ENCODE measurements at places on chromosomes 7 and 10.
A peak's percentile ranks its signal among the peaks of the same experiment; 100 is the strongest.

- DNase-seq, result no peak
- no peak overlapping the region for H3K27ac ChIP-seq
- H3K4me3 ChIP-seq, result no peak overlapping the region
- H3K27me3 ChIP-seq, result no peaks in the 10 kb centered on the region
- H3K4me1 ChIP-seq, result no peaks in the 10 kb centered on the region
These were observed 38.9 kb downstream of the HDAC9 start for GRCh38 chr7:18534481-18534880.

- H3K27me3 ChIP-seq, result no peaks in the 10 kb centered on the region
- DNase-seq, result no peak
- H3K27ac ChIP-seq, result peak overlapping the region; percentile 4
- no peak overlapping the region for H3K4me3 ChIP-seq
These were observed 7.5 kb upstream of the KMT2E start for GRCh38 chr7:105006367-105007136.

DNA sequence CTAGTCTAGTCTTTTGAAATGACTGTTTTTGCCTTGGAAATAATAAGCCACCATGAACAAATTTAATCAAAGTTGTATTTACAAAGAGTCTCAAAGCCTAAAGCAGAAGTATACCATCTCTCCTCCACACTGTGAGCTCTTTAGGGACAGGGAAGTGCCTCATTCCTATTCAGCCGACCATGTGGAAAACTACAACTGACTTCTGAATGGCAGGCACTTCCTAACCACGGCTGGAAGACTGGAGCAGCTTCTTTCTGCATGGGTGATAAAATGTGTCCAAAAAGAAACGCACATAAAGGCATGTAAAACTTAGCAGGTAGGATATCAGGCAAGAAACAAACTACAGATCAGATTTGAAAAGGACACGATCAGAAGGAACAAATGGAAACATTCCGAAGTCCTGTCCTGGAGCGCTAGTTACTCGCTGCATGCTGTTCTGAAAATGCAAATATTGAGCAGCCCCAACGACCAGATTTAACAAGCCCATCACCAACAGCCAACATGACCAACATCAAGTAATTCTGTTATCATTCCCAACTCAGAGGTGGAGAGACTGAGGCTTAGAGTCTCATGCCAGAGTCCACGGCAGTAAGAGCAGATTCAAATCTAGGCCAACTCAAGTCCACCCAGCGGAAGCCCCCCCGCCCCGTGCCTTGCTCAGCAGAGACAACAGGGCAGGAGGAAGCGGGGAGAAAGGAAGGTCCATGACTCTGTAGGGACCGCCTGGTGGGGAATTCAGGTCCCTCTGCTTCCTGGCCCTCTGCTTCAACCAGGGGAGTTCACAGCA lies 26.5 kb downstream of the CTBP2 start:
- no peak overlapping the region for H3K4me3 ChIP-seq
- peaks cover 24% of the 10 kb centered on the region for H3K4me1 ChIP-seq
- H3K27me3 ChIP-seq, result no peaks in the 10 kb centered on the region

DNA sequence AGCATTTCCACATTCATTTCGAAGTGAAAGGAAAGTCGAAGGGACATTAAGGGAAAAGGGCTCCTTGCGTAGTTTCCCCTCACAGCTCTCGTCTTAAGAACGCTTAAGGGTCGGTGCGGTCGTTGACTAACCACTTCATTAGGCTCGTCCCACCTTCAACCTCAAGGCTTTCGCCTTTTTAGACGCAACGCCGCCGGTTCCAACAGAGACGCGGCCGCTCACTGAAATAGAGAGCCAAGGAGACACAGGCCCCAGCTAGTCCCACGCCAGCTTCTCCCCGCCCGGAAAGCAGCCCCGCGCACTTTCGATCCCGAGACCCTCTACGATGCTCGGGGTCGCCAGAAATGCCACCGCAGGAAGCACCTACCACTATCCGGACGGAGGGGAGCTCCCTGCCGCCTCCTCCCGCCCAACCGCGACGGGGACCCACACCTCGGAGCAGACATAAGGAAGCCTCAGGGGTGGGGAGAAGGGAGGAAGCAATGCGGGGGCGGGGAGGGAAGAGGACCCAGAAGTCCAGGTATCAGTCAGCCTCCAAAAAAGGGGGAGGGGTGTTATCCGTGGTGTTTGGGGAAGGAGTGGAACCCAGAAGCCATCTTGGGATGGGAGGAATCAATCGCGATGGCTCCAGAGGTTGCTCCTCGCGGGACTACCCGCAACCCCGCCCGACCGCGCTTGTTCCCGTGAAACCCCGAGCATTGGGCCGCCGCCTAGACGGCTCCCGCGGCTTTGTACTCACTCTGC lies 559 bp downstream of the TRA2A start:
- H3K27me3 ChIP-seq, result no peaks in the 10 kb centered on the region
- DNase-seq, result peak; percentile 78
- H3K36me3 ChIP-seq, result no peaks in the 10 kb centered on the region
- H3K4me3 ChIP-seq, result peak overlapping the region; percentile 75
- peak overlapping the region; percentile 98 for H3K27ac ChIP-seq
- peaks cover 39% of the 10 kb centered on the region for H3K4me1 ChIP-seq

DNA sequence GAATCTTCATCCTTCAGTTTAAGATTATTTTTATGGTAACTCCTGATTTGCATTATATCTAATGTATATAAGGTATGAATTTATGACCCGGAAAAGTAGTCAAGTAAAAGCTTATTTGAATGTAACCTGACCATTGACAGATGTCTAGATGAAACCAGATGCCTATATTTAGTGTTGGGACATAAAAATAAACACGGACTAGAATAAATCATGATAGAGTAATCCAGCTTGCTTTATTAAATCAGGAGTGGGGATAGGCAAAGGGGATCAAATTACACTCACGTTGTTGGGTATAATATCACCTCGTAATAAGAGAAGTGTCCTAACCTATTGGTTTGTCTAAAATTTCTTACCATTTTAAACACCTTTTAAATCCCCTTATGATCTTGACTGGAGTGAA lies 244.6 kb downstream of the AGMO start:
- H3K27ac ChIP-seq, result no peak overlapping the region
- H3K27me3 ChIP-seq, result no peaks in the 10 kb centered on the region
- no peaks in the 10 kb centered on the region for H3K4me1 ChIP-seq
- no peak overlapping the region for H3K4me3 ChIP-seq

GRCh38 chr10:126036515-126036914 lies 140.2 kb downstream of the FANK1 start:
- no peak overlapping the region for H3K4me3 ChIP-seq
- no peaks in the 10 kb centered on the region for H3K36me3 ChIP-seq
- H3K27ac ChIP-seq, result no peak overlapping the region
- H3K4me1 ChIP-seq, result peaks cover 4% of the 10 kb centered on the region

- H3K27me3 ChIP-seq, result no peaks in the 10 kb centered on the region
- H3K4me1 ChIP-seq, result no peaks in the 10 kb centered on the region
- no peak overlapping the region for H3K27ac ChIP-seq
- DNase-seq, result no peak
- H3K36me3 ChIP-seq, result no peaks in the 10 kb centered on the region
- no peak overlapping the region for H3K4me3 ChIP-seq
These were observed 72.7 kb downstream of the RGS10 start for GRCh38 chr10:119469846-119470245.

DNA sequence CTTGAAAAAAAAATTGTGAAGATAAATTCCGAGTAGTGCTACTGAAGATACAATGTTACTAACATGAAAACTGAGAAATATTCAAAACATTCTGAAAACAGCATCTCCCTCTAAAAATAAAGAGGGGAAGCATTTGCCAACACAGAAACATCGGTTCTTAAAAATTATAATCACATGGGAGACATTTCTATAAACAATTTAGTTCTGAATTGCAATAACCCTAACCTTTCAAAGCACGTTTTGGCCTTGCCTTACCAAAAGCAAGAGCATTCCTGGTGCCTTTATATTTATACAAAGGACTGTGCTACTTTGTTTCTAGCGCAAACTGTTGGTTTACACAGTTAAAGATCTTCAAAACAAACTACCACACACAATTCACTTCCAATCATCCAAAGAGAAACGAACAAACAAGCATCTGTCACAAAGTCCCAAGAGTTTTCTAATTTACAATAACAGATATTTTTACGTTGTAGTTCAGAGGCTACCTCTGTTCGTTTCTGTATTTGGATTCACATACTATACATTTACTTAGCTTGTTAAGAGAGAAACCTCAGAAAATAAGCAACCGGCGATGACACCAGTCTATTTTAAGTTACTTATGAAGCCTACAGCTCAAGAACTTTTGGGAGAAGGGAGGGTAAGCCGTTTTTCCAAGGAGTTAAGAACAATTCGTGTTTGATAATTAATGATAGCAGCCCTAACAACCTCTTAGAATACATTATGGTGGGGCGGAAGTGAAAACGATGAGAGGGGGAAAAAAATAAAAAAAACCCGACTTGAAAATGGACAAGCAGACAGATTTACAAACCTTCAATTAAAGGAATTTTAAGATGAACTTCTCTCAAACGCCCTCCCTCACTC lies 1.3 kb downstream of the ABI1 start:
- DNase-seq, result no peak
- H3K27ac ChIP-seq, result peak overlapping the region; percentile 98
- H3K27me3 ChIP-seq, result no peaks in the 10 kb centered on the region
- H3K36me3 ChIP-seq, result no peaks in the 10 kb centered on the region
- H3K4me3 ChIP-seq, result peak overlapping the region; percentile 58
- H3K4me1 ChIP-seq, result peaks cover 41% of the 10 kb centered on the region

DNA sequence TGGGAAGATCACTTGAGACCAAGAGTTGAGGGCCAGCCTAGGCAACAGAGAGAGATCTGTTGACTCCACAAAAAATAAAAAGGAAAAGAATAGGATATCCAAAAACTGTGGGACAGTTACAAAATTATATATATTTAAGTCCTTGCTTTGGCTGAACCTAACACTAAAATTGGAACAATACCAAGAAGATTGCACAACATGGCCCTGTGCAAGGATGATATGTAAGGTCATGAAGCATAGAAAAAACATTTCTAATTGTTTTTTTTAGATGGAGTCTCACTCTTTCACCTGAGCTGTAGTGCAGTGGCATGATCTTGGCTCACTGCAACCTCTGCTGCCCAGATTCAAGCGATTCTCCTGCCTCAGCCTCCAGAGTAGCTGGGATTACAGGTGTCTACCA lies 139.0 kb downstream of the TPST1 start:
- H3K4me3 ChIP-seq, result no peak overlapping the region
- H3K36me3 ChIP-seq, result no peaks in the 10 kb centered on the region
- no peak overlapping the region for H3K27ac ChIP-seq
- no peaks in the 10 kb centered on the region for H3K27me3 ChIP-seq
- H3K4me1 ChIP-seq, result no peaks in the 10 kb centered on the region

DNA sequence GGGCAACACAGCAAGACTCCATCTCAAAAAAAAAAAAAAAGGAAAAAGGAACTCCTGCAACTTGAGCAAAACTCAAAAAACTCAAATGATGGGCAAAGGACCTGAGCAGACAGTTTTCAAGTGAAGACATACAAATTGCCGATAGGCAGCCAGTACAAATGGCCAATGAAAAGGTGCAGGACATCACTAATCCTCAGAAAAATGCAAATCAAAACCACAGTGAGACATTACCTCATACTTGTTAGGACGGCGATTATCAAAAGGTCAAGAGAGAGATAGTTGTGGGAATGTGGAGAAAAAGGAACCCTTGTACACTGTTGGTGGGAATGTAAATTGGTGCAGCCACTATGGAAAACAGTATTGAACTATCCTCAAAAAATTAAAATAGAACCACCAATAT lies 16.8 kb downstream of the SVOPL start:
- no peaks in the 10 kb centered on the region for H3K36me3 ChIP-seq
- DNase-seq, result no peak
- no peaks in the 10 kb centered on the region for H3K27me3 ChIP-seq
- H3K4me3 ChIP-seq, result no peak overlapping the region

DNA sequence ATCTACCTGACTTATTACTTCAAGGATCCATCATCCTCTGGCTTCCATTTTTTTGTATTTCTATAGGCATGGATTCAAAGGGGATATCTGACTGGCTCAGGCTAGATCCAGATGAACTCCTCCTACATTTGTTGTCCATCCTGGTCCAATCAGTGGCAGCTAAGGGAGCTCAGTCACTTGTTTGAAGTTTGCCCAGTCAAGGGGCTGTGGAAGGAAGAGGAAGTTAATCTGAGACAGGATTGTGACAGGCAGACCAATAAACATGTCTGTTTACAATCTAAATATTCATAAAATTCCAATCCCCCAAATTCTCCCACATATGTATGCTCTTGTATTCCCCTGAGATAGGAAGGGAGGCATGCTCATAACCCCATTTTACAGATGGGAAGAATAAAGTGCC lies 48.7 kb downstream of the CAV1 start:
- no peak for DNase-seq
- H3K27me3 ChIP-seq, result no peaks in the 10 kb centered on the region
- H3K36me3 ChIP-seq, result no peaks in the 10 kb centered on the region
- peaks cover 45% of the 10 kb centered on the region for H3K4me1 ChIP-seq

- H3K27me3 ChIP-seq, result no peaks in the 10 kb centered on the region
- H3K27ac ChIP-seq, result no peak overlapping the region
- H3K4me3 ChIP-seq, result no peak overlapping the region
- no peak for DNase-seq
These were observed 183.7 kb upstream of the ANK3 start for GRCh38 chr10:60573336-60573735.

GRCh38 chr10:27285093-27285492 lies 44.5 kb upstream of the ACBD5 start:
- no peak overlapping the region for H3K4me3 ChIP-seq
- H3K27ac ChIP-seq, result no peak overlapping the region
- DNase-seq, result no peak

- no peaks in the 10 kb centered on the region for H3K4me1 ChIP-seq
- no peaks in the 10 kb centered on the region for H3K27me3 ChIP-seq
- H3K27ac ChIP-seq, result no peak overlapping the region
- no peak overlapping the region for H3K4me3 ChIP-seq
- no peak for DNase-seq
These were observed 26.1 kb downstream of the HACD1 start for GRCh38 chr10:17590969-17591645.

Data from upper lobe of left lung (tissue), 6 donors.